ENCODE measurements at places on chromosomes 6 and 20.

DNA sequence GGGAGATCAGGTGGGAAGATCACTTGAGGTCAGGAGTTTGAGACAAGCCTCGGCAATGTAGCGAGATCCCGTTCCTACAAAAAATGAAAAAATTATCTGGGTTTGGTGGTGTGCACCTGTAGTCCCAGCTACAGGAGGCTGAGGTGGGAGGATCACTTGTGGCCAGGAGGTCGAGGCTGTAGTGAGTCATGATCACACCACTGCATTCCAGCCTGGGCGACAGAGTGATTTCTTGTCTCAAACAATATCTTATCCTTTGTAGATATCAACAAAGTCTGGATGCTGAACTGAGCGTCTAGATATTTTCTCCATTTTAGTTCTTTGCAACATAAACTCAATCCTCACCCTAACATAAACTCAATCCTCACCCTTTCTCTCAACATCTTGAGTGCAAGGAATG is 197.6 kb downstream of the DTNBP1 start:
- DNase-seq: no peak

GRCh38 chr20:8535403-8536261 is 403.6 kb downstream of the PLCB1 start:
- DNase-seq: no peak

GRCh38 chr6:57064809-57065208 is 18.3 kb downstream of the KIAA1586 start:
- no peak for DNase-seq

DNA sequence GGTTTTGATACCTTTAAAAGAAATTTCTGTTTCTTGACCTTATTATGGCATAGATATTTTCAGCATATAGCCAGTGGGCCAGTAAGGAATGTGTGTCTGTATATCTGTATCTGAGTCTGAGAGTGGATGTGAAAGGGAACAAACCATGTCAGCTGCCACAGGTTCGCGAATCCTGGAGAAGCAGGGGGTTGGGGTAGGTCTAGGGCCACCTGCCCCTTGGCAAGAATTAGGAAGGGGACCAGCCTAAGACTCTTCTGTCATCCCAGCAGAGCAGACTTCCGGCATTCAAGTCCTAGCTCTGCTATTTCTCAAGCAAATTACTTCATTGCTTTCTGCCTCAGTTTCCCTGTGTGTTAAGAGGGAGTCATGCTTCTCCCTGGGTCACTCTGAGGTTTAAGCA is 180.3 kb upstream of the SNX9 start:
- no peak for DNase-seq

GRCh38 chr6:138160329-138161087 is 1.2 kb upstream of the ARFGEF3 start:
- no peak for DNase-seq

DNA sequence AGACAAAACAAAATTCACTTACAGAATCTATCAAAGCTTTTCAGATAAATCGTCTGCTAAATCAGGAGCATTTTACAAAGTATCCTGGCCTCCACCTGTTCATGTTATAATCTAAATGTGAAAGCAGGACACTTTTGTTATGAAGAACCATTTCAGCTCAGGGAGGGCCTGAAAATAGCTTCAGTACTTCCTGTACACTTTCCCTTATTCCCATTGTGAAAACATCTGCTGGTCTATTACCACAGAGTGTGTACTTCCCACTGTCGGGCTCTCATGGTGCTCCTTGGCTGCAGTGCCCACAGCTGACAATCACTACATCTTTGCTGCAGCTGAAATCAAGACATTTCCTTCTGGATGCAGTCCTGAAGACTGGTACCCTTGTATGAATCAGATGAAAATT is 128.1 kb downstream of the OPRM1 start:
- no peak for DNase-seq

DNA sequence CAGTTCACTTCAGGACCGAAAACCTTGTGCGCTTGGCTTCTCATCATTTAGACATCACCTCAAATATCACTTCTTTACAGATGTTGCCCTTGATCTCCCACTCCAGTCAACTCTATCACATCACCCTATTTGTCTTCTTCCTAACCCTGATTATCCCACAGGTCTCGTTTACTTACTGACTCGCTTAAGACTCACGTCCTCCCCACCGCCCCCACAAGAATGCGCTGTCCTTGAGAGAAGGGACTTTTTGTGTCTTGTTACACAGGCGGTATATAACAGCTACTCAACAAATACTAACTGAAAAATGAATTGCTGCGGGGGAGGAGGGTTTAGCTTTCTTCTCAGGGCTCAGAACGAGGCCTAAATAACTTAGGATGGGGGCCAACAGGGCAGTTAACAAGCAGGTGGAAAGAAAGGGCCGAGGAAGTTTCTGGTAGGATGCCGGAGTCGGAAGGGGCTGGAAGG is 527 bp downstream of the TOMM34 start:
- peak; percentile 60 for DNase-seq

- DNase-seq: no peak
Observed at GRCh38 chr6:93721386-93722048, 302.2 kb upstream of the EPHA7 start.

DNA sequence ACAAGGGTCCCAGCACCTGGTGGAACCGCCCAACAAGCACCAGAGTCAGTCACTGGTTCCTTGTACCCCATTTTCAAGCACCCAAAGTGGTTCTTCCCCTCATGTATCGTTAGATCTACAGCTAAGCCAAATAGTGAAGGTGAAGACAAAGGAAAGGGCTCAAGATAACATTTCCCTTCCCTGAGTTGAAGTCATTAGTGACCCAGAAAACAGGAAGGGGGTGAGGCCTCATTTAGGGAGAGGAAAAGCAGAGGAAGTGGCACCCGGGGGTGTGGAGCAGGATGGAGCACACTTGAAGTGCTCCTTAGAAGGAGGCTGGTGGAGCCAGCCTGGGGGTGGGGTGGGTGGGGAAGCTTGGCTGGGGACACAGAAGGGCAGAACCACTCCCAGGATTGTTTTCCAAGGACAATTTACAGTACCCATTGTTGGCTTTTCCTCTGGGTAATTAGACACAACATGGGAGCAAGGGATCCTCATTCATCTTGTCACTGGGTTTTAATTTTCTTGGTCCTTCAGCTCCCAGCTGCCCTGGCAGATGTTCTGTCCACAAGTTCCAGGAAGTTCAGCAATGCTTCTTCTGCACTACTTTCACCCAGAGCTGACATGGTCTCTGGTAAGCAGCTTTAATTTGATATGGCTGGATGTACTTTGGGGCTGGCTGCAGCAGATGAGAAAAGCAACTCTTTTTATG is 73.3 kb upstream of the CD93 start:
- DNase-seq: no peak

DNA sequence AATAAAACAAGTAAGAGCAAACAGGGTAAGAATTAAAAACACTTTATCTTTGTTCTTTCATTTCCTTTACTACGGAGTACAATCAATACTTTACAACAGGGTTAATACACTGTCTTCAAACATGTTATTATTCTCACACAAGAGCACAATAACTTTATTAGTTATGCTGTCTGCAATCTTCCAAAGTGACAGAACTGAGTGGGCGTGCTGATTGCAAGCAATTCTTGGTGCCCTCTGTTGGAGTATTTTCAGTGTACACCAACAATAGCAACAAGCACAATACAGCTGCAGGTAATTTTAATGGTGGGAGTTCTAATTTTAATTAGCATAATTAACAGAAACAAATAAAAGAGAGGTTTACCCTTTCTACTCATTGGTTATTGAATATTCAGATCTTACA is 33.9 kb upstream of the PTPRK start:
- no peak for DNase-seq

GRCh38 chr6:63609231-63609630 is 26.4 kb upstream of the PHF3 start:
- no peak for DNase-seq

DNA sequence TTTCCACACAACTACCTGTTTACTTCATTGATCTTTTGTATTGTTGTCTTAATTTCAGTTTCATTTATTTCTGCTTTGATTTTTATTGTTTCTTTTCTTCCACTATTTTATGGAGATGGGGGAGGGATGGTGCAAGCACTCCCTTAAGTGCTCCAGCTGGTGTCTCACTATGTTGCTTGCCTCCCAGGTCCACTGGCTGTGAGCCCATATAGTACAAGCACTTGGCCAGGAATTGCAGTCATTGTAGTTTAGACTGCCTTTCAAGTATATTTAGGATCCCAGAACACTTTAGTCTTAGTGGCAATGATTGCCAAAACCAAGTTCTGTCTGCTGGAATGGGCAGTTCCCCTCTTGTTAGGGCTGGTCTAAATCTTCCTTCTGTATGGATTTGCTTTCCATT is 34.9 kb upstream of the MAN1A1 start:
- no peak for DNase-seq

- DNase-seq: no peak
Observed at GRCh38 chr20:58026361-58026760, 202.1 kb downstream of the ANKRD60 start.

DNA sequence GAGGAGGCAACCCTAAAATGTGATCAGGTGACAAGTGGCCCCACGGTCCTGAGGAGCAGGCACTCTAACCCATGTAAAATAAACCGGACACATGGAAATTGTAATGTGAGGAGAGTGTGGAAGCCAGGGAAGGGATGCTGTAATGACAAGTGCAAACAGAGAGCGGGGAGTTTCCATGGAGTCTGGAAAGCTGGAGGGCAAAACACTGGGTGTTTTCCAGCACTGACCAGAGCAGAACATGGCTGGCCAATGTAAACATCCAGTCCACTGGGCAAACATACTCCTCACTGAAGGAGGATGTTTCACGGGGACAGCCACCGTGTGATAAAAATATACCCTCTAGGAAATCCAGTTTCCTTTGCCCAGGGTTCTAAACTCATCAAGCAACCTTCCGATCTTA is 219.0 kb upstream of the JARID2 start:
- DNase-seq: no peak

GRCh38 chr20:53905019-53905819 is 165.2 kb downstream of the BCAS1 start:
- no peak for DNase-seq

DNA sequence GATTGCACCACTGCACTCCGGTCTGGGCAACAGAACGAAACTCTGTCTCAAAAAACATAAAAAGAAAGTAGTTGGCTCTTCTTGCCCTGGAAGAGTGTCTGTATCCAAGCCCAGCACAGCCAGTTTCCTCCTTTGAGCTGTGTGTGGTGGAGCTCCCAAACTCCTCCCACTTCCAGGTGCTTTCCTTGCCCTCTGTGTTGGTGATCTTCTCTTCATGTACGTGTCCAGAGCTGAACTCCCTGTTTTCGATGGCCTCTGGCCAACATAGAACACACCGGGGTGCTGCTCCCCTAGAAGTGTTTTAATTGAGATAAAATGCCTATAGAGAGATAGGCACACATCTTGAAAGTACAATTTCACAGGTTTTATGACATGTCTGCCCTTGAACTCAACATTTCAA is 16.7 kb upstream of the SGK2 start:
- no peak for DNase-seq

- DNase-seq: no peak
Observed at GRCh38 chr6:157269261-157269794, 54.0 kb downstream of the TMEM242 start.

DNA sequence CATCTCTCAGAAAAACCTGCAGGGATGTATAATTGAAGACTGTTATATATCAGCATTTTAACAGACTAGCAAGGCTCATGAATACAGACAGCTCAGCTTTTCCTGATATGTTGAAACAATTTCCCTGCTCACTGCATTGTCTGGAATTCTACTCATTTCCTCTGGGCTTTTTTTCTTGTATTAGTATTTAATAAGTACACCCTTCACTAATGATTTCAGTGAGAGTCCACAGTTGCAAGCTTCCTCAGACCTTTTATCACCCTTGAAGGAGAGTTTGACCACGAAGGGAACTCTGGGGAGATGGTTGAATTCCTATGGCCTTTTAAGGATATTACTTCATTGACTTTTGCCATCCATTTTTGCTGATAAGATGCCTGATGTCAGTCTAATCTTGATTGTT is 248.7 kb downstream of the ADGB start:
- no peak for DNase-seq

DNA sequence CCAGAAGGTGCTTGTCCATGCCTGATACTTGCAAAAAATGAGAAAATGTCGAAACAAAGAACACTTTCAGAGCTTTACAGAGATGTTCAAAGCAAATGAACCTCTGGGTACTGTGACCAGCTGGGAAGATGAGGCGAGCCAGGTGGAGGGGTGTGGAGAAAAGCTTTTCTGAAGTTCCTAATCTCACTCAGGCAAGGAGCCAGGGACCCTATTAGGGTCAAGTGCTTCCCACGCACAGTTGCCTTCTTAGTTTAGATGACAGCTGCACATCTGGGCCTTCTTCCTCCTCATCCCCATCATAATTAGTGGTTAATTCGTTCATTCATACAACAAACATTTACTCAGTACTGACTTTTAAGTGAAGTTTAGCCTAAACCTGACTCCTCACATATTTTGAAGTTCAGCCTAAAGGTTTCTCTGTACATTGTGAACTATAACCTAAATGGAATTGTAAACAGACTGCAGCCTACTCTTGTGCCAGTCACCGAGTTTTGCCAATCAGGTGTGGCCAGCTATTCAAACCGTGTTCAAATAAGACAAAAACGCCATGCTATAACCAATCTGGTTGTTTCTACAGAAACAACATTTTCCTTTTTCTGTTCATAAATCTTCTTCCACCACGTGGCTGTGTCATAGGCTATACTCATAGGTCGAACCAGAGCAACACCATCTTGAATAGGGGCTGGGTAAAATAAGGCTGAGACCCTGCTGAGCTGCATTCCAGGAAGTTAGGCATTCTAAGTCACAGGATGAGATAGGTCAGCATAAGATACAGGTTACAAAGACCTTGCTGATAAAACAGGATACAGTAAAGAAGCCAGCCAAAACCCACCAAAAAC is 19.3 kb upstream of the AHCY start:
- no peak for DNase-seq

GRCh38 chr20:44187054-44187771 is at the start of gene JPH2:
TSS of gene JPH2 (minus strand) at chr20:44187188. CDS start at chr20:44186705, 483 bp downstream.
- no peak for DNase-seq

- DNase-seq: no peak
Observed at GRCh38 chr6:42251500-42251899, 33.8 kb upstream of the MRPS10 start.

GRCh38 chr6:11448038-11448437 is 89.5 kb upstream of the TMEM170B start:
- no peak for DNase-seq

GRCh38 chr6:71179249-71179885 is 109.2 kb upstream of the OGFRL1 start:
- no peak for DNase-seq

DNA sequence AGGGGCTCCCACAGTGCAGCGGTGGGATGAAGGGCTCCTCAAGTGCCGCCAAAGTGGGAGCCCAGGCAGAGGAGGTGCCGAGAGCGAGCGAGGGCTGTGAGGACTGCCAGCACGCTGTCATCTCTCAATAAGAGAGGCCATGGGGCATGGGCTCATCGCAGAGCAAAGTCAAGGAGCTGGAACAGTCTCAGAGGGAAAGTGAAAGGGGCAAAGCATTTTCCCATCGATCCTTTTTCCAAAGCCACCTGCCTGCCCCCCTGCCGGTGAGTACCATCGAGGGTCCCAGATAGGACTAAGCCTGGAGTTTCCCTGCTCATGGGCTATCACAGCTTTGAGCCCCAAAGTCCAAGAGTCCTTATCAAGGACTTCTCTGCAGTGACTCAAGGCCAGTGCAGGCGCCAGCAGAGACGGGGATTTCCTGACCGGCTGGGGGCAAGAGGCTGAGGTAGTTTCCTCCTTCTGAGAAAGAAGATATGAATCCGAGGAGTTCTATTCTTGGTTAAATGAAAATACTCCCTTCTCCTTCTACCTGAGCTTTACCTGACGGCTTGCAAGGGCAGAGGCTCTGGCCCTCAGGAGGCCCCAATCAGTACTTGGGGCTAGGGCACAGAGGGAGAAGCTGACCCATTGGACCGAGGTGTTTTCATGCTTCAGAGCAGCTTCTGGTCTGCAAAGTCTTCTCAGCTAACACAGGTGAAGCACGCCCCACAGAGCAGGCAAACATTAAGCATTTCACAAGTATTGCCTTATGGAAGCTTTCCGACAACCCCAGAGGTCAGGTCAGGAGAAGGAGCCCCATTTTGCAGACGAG is 22.6 kb downstream of the ETV7 start:
- no peak for DNase-seq
